ENCODE measurements at places on chromosomes 13 and 19.

- DNase-seq: no peak
Observed at GRCh38 chr13:85230691-85231093, 568.5 kb downstream of the SLITRK6 start.

DNA sequence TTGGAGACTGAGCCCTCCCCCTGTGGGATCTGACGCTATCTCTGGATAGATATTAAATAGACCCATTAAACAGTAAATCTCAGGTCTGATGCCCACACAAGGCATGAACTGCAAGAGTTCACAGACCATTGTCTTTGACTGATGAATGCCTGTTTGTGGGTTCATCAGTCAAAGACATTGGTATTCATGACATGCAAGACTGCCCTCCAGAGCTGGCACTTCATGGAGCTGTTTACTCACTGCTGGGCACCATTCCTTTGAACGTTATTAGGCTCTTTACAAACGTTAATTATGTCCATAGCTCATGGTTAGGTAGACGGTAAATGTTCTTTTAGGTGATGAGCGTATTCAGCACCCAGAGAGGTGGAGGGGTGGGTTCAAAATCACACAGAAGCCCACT, 111.8 kb upstream of the PABPC3 start:
- no peak for DNase-seq

GRCh38 chr19:784541-784940, 12.7 kb upstream of the PTBP1 start:
- DNase-seq: no peak

GRCh38 chr13:72316716-72317115, 410.7 kb downstream of the MZT1 start:
- DNase-seq: no peak

DNA sequence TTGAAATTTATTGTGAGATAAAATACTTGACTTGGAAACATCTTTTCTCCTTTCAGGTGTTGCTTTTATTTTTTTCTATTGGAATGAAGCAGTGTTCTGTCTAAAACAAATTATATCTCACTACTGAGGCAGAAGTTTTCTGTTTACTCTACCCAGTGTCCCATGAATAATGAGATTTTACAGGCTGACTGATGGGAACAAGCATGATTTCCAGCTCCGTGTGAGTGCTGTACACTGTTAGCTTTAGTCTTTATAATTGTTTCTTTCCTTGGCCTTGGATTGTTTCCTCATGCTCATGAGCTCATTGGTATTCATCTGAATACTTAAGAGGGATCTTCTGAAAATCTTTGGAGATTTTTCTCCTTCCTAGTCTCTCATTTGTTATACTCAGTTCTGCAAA, 2049.5 kb upstream of the PRR20A start:
- DNase-seq: no peak

- DNase-seq: no peak
Observed at GRCh38 chr19:15780610-15781418, 6.6 kb upstream of the OR10H5 start.
